ENCODE measurements at places on chromosomes 6 and 20.

DNA sequence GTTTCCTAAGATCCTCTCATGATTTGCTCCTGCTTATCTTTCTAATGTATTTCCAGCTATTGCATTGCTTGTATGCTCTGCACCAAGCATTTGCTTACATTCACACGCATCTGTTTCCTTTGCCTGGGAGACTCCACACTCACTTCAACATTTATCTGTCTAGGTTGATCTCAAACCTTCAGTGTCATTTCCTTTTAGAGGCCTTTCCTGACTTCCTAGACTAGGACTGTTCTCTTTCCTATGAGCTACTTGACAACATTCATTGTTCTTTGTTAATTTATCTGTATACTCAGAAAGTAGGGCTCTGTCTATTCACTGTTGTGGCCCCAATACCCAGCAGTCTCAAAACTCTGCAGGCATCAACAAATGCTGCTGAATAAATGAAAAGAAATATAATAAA, 84.4 kb downstream of the WASF1 start:
- DNase-seq: no peak

DNA sequence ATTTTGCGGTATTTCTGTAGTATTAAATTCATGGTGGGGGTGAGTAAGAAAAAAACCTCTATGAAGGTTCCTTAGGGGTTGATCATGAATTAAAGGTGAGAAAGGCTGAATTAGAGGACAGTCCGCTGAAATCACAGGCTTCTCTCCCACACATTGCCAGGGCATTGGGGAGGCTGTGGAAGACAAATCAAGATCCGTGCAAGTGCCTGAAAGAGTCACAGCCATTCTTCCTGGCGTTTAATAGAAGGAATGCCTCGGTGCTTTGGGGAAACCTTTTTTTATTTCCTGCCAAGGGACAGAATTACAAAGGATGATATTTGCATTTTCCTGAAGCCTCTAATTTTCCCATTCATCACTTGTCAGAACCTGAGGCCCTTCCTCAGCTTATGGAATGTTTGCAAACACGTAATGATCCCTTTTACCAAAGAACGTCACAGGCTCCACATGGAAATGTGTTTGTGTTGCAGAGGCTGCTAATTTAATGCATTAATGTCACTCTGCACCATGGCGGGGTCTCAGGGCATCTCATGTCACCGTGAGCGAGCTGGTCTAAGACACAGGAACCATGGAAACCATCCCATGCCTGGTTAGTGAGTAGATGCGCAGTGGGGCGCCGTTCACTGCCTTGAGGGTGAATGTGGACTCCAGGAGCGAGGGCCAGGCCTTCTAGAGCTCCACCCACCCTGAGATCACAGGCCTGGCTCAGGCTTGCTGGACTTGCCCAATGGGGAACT, 185.9 kb upstream of the SULF2 start:
- no peak for DNase-seq

DNA sequence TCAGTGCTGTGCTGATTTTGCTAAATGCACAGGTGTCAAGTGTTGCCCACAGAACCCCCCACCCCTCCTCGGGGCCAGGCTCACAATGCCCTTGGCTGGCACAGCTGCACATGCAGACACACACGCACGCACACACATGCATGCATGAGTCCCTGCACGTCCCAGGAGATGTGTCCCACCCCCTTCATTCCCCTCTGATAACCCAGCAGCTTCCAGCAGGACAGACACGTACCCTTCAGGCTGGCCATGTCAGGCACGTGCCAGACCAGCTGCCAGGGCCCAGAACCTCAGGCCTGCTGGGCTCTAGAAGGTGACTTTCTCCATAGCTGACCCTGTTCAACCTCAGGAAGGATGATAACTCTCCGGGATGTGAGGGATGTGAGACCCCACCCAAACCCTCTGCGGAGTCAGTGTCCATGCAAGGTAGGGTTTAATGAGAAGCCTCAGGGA, 44.4 kb downstream of the MRPL14 start:
- no peak for DNase-seq

GRCh38 chr20:1896484-1897258, 1.5 kb downstream of the SIRPA start:
- no peak for DNase-seq

DNA sequence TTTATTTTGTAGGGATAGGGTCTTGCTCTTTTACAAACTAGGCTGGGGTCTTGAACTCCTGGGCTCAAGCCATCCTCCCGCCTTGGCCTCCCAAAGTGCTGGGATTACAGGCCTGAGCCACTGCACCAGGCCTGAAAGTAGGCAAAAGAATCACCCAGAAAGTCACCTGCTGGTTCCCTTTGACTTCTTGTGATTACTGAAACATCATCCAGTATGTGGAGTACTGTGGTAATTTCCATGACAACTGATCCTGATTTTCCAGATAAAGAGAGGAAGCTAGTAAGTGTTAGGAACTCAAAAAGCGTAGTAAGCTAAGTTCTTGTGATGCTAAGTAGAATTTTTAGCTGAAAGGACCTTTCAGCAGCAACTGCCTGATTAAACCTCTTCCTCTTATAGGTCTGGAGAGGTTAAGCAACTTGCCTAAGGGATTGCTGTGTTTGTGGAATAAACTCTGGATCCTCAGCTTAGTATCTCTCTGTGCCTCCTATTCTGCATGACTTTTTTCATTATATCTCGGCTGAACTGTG, 16.8 kb downstream of the RALY start:
- no peak for DNase-seq

DNA sequence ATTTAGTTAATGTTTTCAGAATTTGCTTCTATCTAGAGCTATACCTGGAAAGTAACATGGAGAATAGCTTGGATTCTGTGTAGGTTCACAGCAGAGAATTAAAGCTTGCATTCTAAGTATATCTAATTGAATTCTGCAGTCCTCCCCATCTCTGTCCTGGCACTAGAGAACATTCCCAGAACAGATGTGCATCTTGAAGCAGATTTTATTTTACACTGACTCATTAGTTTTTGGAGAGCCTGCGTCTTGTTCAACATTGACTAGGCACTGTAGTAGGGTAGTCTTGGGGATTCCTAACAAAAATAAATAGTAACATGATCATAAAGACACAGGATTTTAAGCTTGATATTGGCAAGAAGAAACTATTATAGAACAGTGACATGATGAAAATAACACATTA, 36.2 kb upstream of the BAG2 start:
- DNase-seq: no peak

- DNase-seq: no peak
Measured at GRCh38 chr6:121912905-121913304, 477.5 kb downstream of the GJA1 start.

- peak; percentile 98 for DNase-seq
Measured at GRCh38 chr20:47272893-47273590, 83.5 kb downstream of the ZMYND8 start.

DNA sequence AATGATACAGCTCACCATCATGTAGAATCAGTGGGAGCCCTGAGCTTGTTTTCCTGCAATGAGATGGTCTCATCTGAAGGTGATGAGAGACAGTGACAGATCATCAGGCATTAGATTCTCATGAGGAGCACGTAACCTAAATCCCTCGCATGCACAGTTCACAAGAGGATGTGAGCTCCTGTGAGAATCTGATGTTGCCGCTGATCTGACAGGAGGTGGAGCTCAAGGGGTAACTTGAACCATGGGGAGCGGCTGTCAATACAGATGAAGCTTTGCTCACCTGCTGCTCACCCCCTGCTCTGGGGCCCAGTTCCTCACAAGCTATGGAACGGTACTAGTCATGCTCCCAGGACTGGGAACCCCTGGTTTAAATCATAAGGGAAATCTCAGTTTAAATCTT, 89.2 kb downstream of the THBS2 start:
- no peak for DNase-seq

DNA sequence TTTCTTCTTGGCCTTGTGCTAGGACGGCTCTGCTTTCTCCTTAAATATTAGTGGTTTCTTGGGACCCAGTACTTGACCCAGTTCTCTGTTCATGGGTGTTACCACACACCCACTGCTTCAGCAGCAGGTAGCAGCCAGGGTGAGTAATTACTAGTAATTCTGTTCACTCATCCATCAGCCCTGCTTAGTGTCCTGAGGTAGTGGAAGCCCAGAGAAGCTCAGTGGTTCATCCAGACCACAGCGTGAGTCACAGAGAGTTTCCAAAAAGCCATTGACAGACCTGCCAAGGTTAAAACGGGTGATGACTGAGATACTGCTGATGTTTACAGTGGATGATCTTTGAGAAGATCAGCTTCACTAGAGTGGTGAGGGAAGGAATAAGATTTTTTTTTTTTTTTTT, 51.7 kb upstream of the HINT3 start:
- DNase-seq: peak; percentile 59

DNA sequence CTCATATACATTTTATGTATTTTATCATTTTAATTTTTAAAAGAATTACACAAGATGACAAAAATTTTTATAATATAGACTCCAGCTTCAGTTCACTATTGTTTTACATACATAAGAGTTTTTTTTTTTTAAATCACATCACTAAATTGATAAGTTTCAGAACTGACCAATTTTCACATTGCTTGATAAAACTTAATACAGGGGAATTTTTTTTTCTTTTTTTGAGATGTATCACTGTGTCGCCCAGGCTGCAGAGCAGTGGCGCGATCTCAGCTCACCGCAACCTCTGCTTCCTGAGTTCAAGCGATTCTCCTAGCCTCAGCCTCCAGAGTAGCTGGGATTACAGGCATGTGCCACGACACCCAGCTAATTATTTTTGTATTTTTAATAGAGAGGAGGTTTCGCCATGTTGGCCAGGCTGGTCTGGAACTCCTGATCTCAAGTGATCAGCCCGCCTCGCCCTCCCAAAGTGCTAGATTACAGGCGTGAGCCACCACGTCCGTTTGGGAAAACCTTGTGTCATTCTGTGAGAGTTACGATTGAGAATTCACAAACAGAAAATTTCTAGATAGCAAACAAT, 36.6 kb upstream of the BTN3A2 start:
- DNase-seq: no peak

DNA sequence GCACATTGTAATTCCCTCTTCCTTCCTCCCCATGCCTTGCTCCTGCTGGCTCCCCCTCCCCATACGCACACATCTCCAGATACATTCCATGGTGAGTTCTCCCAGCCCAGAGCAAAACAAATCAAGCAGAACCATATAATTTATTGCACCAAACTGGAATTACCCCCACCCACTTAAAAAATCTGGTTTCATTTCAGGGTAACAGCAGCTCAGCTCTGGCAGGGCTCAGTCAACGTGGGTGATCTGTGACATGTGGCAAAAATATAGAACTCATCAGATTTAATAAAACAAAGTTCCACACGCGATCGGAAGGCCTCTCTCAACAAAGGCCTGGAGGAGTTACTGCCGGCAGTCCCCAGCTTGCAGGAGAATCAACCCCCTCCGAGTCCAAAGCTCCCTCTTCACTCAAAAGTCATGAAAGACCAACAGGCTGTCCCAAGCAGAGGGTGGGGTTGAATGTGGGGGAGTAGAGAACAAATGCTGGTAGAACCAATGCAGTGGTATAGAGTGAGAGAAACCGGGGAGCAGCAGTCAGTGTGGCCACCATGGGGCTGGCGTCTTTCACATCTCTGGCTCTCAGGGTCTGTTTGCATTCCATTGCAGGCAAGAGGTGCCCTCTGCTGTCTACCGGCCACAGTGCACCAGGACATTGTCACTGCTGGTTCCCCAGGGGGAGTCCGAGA, 323.3 kb upstream of the NT5E start:
- DNase-seq: no peak

- DNase-seq: no peak
Measured at GRCh38 chr6:109867970-109868358, 110.1 kb upstream of the GPR6 start.

DNA sequence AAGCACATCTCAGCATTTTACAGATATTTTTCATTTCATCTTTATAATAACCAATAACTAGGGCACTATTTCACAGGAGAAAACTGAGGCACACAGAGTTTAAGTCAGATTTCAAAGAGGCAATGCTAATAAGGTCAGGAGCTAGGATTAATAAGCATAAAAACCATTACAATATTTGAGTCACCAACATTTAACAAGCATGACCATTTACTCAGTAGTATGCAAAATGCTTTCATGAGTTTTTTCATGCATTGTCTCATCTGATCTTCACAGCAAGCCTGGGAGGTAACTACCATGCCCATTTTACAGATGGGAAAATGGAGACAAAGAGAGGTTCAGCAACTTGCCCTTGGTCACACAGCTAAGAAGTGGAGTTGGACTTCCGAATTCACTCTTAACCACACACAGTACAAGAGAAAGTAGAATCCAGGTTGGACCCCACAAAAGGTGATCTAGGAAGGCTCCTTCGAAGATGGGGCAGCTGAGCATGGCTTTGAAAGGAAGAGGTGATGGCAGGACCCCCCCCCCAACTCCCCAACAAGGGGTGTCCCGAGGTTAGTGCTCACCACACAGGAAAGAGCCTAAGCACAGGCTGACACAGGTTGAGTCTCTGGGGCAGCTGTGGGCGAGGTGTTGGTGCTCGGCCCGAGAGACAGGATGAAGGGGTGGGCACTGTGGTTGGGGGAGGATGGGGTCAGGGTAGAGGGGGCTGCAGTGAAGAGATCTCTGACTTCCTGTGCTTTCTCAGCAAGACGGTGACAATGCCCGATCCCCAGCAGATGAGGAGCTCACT, 108.8 kb downstream of the PREX1 start:
- DNase-seq: no peak

DNA sequence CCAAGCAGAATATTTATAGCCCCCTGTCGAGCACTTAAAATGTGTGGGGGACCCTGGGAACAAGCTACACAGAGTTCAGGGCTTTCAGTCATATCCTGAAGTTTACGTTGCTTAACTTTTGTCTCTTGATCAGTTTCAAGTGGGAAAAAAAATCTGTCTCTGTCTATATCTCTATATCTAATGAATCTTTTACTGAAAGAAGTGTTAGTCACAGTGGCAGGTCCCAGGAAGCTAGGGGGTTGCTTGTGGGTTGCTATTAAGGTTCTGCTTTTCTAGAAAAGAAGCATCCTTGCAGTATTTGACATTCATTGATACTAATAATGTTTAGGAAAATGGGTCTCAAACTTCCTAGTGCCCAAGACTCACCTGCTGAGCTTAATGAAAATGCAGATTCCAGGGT, 76.7 kb upstream of the CLDN20 start:
- no peak for DNase-seq

GRCh38 chr6:31239854-31240253, 32.0 kb downstream of the HLA-C start:
- no peak for DNase-seq

GRCh38 chr6:126682440-126682839, 342.5 kb downstream of the CENPW start:
- no peak for DNase-seq

DNA sequence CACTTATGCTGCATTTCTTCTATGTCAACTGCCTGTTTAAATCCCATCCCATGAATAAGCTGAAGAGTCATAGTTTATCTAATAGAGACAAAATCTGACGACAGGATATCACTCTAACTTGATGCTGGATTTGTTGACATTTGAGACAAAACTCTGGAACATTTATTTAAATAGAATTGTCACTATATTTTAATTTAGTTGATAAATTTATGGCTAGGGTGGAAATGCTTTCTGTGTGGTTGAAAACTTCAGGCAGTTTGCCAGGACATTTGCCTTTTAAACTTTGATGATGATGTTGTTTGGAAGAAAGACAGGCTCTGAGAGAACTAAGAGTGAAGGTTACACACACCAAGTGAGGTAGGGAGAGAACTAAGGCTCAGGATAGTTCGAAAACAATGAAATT, 68.1 kb downstream of the GJA1 start:
- no peak for DNase-seq

GRCh38 chr20:8646033-8646441, 422.9 kb upstream of the PLCB4 start:
- DNase-seq: peak; percentile 92
